ENCODE measurements at places on chromosomes 6 and 20.

GRCh38 chr6:154938221-154938580 is 56.9 kb upstream of the TIAM2 start:
- peak; percentile 85 for DNase-seq

GRCh38 chr6:132973514-132973993 is 159.2 kb downstream of the RPS12 start:
- DNase-seq, result no peak

DNA sequence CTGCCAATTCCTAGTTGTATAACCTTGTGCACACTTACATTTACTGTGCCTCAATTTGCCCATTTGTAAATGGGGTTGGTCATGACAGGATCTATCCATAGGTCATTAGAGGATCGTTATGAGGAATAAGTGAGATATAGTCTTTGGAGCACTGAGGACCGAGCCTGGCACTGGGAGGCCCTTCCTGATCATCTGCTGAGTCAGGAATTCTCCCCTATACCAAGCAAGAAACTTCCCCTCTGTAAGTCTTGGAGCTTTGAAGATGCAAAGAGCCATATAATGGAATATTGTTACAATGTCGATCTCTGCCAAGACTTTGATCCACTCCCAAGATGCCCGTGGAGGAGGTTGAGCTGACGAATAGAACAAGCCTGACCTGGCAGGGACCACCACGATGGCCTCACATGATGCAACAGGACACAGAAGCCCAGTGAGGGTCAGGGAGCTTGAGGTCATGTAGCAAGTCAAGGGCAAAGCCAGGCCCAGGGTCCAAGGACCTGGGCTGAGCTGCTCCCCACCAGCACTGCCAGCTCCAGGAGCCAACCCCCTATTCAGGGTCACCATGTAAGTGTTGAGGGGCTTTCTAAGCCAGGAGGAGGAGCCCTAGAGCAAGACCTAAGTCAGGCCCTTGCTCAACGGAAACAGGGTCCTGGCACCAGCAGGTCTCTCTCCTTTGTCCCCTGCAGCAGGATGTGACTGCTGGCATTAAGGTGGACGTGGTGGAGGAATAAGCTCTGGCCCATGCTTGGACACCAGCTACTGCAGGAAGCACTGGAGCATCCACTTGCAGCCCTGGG is 16.7 kb downstream of the PDRG1 start:
- DNase-seq, result no peak

- DNase-seq, result no peak
Observed at GRCh38 chr6:49551866-49552129, 1.3 kb downstream of the C6orf141 start.

DNA sequence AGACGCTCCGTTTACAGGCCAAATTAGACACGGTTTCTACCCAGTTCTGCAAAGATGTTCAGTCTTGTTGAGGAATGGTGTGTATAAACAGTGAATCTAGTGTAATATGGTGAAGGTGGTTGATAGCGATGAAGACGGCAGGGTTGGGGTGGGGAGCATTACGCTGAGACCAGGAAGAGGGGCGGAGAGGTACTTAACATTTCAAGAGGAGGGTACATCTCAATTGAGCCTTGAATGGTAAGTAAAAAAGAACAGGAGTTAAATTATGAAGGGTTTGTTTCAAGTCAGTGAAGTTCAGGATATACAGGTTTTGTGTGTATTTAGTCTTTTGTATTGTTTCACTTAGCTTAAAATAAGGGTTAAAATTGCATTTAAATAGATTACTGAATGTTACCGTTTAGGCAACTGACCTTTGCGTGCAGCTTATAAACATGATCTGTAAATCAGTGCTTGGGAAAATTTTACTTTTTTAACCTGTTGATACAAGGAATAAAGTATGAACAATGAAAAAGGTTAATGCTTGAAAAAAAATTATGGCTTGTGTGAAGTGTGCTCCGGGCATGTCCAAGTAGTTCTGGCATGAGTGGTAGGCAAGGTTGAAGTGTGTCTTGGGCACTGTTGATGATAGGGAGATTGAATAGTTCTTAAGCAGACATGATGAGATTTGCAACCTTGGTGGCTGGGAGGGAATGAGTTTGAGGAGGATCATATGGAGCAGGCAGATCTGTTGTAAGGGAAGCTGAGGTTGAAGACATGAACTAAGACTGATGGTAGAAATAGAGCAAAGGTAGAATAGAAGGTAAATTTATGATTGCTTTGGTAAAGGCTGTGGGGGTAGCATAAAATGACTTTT is 842 bp downstream of the POLR1C start:
- DNase-seq, result no peak

- DNase-seq, result no peak
Observed at GRCh38 chr6:127383988-127384387, 40.6 kb upstream of the ECHDC1 start.

GRCh38 chr6:166477647-166478365 is 95.1 kb upstream of the MPC1 start:
- DNase-seq, result no peak

DNA sequence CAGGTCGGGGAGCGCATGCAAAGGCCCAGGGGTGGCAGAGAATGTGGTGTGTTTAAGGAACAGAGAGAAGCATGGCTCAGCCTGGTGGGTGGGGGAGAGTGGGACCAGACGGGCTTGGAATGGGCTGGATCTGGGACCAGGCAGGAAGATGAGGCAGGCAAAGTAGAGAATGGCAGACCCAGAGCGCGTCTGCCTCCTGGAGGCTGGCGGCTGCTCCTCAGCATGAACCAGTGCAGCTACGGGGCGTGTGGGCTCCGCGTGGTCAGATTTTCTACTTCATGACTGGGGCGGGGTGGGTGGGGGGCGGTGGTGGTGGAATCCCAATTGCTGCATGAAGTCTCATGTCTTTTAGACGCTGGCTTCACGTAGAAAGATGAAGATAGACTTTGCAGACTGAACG is 135.6 kb downstream of the TFAP2C start:
- DNase-seq, result no peak

GRCh38 chr6:78268591-78269452 is 598.5 kb upstream of the IRAK1BP1 start:
- no peak for DNase-seq
